Vagina (tissue), 2 donors: ENCODE measurements at places on chromosomes 13 and 19.

DNA sequence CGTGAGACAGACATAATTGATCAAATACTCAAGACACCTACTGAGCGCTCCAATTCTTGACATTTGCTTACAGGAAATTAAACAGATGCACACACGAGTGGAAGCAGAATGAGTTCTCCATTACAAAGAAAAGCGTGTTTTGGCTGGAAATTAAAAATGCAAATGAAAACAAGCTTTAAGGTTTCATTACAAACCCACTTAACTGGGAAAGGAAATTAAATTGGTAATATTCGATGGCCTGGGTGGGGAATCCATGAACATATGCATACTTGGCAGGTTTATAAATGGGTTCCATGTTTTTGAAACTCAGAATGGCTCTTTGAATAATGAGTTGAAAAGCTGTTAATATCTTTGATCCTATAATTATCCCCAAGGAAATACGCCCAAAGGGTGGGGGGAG is 178.0 kb downstream of the IER2 start:
- DNase-seq = no peak

DNA sequence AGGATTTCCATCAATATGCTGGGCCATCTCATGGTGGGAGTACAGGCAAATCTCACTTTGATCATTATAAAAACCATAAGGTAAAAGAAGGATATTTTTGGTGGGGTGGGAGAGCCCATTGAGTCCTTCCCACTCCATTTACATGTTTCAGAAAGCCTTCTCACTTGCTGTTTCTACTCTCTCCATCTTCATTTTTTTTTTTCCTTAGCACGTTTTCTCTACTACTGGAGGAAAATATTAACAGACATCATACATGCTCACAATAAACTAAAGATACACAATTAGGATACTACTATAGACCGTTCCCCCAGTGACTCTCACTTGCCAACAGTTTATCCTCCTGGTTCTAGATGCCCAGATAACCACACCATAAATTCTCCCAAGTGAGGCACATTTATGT is 1.8 kb upstream of the AKAP8 start:
- no peak for DNase-seq

DNA sequence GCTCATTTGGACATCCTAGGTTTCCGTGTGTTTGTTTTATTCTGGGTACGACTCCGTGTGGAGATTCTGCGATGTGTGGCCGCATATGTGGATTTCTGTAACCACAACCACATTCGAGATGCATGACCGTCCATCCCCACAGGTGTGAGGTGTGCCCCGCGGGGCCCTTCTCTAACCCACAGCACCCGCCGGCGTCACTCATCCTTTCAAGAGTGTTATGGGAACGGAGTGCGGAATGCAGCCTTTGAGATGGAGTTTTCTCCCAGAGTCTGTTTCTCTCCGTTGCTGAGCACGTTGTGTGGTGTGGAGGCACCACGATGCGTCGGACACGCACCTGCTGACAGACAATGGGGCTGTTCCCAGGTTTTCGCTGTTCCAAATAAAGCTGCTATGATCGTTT is 40.0 kb downstream of the C13orf46 start:
- DNase-seq = no peak

DNA sequence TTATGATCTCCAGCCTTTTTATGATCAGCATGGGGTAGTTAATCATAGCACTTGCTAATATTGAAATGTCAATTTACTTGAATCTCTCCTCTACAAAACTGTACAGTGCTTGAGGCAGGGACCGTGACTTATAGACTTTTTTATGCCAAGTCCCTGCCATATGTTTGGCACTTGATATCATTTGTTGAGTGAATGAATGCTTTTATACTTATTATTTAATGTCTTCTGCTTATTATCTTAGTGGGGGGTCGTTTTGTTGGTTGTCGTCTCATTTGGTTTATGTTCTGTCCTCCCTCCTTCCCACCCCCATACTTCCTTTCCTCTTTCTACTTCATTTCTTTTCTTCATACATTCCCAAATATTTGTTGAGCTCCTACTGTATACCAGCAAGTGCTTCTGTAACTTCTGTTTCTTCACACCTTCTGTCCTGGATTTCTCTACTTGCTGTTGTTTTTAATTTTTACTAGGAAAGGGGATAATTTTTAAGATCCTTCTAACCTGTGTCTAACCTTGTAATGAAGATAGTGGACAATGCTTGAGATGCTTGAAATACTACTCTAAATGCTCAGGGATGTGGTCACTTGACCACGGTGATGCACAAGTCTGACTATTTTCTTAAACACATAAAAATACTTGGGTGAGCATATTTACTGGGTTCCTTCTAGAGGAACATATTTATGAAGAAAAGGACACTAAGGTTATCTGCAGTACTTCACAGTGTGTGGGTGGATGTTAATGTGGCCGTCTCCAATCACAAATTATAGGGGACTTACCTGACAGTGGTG is 223.8 kb downstream of the TDRD3 start:
- DNase-seq = no peak

- no peak for DNase-seq
Observed at GRCh38 chr13:59672445-59672844, 491.3 kb downstream of the DIAPH3 start.

GRCh38 chr19:18348171-18348570 is 7.8 kb downstream of the PGPEP1 start:
- DNase-seq = no peak
